ENCODE measurements at places on chromosomes 3 and 15.

GRCh38 chr3:47989981-47990440, 26.2 kb downstream of the MAP4 start:
- ATAC-seq = peak; percentile 85

DNA sequence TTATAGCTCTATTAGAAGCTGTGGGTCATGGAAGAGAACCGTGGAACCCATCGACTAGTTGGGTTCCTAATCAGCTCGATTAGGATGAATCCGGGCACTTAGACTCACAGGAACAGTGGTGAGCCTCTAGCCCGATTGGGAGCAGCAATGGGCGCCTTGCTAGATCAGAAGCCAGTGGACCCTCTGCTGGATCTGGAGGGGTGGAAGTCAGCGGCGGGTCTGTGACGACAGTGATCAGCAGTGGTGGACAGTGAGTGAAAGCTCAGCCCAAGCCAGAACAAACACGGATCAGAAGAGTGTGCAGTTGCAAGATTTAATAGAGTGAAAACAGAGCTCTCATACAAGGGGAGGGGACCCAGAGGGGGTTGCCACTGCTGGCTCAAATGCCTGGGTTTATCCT, 1170.2 kb downstream of the OTOL1 start:
- ATAC-seq = no peak

- ATAC-seq = no peak
These were observed 20.5 kb downstream of the DCLK3 start for GRCh38 chr3:36743826-36744225.

DNA sequence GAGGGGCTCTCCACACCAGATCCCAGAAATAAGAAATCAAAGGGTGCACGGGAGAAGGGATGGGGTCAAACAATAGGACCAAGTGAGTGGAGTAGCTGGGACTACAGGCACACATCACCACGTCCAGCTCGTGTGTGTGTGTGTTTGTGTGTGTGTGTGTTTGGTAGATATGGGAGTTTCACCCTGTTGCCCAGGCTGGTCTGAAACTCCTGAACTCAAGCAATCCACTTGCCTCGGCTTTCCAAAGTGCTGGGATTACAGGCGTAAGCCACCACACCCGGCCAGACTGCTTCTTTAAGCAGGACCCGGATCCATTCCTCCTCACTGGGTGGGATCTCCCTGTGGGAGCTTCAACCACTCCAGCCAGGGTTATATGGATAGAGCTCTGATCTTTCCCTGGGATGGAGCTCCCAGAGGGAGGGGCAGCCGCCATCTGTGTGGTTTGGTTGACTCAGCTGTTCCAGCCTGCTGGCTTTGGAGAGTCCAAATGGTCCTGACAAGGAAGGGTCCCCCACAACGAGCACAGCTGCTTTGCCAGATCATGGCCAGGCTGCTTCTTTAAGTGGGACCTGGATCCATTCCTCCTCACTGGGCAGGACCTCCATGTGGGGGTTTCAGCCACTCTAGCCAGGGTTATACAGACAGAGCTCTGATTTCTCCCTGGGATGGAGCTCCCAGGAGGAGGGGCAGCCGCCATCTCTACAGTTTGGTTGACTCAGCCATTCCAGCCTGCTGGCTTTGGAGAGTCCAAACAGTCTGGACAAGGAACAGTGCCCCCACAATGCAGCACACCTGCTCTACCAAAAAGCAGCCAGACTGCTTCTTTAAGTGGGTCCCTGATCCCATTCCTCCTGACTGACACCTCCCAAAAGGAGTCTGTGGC, 9.1 kb upstream of the AVEN start:
- ATAC-seq = no peak

- no peak for ATAC-seq
These were observed 54.8 kb downstream of the CCDC54 start for GRCh38 chr3:107432013-107432515.

GRCh38 chr15:64813075-64813474, 12.4 kb downstream of the PIF1 start:
- peak; percentile 68 for ATAC-seq

- ATAC-seq = no peak
These were observed 42.2 kb downstream of the KLF15 start for GRCh38 chr3:126314790-126315658.

- ATAC-seq = no peak
These were observed 122.1 kb downstream of the MCTP2 start for GRCh38 chr15:94353488-94353820.

DNA sequence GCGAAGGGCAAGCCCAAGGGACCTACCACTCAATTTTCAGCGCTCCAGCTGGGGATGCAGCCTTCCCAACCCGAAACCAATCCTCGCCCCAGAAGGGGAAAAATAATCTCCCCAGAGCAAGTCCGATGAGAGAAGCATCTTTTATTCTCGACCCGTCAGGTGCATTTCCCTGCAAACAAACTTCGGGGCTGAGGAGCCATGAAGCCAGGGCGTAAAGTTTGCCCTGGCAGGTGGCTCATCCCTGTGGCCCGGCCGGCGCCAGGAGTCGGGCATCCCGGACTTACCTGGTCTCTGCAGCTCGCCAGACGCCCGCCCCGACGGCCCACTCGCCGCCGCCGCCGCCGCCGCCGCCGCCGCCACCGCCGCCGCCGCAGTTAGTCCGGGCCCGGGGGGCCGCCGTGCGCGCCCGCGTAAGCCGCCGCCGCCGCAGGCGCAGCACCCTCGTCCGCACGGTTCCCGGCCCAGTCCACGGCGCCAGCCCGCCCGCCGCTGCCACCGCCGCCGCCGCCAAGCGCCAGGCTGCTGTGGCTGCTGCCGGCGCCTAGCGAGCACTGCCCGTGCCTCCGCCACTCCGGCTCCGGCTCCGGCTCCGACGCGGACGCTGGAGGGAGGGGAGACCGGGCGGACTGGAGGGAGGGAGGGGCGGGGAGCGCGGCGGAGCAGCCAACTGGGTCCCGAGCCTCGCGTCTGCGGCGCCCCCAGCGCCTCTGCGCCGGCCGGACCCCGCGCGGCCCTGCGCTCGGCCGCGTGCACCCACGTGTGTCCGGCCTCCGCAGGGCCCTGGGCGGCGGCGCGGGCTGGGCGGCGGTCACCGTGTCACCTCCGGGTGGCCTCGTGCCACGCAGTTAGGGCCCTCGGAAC, at the start of gene CNTN3:
Gene CNTN3 (minus strand): TSS at position 553 of the 861 bp plus-strand sequence. CDS start 93,547 bp downstream, outside the sequence.
- ATAC-seq = peak; percentile 15
